ENCODE measurements at places on chromosomes 4 and X.

GRCh38 chr4:87322754-87323153 lies at the start of gene HSD17B13:
HSD17B13 (minus strand) TSS chr4:87322882; CDS start chr4:87322841, 41 bp downstream.
- DNase-seq: no peak

DNA sequence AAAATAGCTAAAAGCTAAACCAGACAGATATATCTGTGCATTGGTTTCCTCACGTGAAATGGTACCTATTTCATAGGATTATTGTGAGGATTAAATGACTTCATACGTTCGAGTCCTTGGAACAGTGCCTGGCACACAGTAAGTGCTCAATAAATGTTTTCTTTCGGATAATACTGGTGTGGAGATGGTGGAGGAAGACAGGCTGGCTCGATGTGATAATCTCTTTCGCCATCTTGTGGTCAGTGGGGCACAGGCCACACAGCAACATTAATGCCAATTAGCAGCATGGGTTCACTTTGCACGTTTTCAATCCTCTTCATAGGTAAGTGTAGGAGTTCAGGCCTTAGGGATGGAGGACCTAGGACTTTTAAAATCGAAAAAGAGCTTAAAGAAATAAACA lies 9.3 kb downstream of the PAGE4 start:
- no peak for DNase-seq

- no peak for DNase-seq
These were observed 540.5 kb upstream of the BOD1L1 start for GRCh38 chr4:14167876-14168510.

DNA sequence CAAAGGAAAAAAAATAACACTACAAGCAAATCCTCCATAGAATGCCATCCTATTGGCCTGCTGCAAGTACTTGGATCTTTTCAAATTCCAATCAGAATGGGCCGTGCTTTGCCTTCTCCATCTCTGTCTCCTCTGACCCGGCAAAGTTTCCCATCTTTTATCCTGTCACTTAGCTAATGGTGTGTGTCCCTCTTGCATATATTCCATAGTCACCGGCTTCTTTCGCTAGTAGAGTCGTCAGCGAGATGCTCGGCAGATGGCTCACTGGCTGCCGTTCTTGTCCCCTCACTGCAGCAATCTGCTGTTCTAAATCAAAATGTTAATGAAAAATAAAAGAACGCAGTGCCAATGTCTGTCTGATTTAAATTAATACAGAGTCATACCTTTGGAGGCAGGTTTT lies 22.1 kb downstream of the GRIA3 start:
- DNase-seq: no peak

DNA sequence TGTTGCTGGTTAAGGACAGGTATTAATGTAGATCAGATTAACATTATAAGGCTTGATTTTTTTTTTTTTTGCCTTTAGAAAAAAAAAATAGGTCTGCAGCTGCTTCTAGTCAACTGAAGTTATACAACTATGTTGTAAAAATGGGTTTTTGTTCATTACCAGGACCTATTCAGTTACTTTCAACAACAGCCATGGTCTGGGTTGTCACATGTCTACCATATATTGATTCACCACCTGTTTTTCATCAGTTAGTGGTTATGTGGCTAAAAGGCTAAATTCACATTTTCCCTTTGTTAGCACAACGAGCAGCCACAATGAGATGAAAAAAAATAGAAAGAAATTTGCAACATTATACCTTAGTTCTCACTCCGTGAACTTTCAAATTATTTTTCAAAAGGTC lies 45.5 kb downstream of the GLRB start:
- DNase-seq: no peak

DNA sequence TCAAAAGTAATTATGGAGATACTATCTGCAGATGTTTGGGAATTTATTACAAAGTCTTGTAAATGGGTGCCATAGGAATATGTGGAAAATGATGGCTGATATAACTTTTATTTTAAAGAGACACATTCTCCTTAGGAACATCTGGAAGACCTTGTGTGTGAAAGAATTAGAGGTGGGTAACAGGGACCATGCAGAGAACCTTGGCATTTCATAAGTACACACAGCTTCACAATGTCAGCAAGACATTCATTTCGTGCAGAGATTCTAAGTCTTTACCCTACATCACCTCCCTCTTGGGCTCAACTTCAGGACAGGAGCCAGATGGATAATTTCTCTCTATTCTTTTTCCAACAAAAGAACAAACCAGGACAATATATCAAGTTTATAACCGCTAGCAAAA lies 458.1 kb upstream of the INTU start:
- DNase-seq: no peak

- DNase-seq: no peak
These were observed 241.1 kb upstream of the TLL1 start for GRCh38 chr4:165631912-165632311.

DNA sequence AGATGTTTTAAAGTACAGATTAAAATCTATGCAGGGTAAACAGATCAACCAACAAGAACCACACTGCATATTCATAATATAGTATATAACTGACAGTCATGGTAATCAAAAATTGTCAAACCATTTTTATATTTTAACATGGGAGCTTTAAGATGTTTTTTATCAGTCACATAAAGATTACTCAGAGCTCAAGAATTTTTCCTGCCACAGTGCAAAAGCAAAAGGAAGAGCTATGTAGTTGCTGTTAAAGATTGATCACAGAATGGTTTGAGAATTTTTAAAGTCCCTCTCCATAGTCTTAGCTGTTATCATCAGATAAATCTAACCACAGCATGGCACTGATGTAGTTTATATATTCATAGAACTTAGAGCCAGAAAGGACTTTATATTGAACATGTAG lies 8.5 kb downstream of the RAB9B start:
- DNase-seq: no peak

DNA sequence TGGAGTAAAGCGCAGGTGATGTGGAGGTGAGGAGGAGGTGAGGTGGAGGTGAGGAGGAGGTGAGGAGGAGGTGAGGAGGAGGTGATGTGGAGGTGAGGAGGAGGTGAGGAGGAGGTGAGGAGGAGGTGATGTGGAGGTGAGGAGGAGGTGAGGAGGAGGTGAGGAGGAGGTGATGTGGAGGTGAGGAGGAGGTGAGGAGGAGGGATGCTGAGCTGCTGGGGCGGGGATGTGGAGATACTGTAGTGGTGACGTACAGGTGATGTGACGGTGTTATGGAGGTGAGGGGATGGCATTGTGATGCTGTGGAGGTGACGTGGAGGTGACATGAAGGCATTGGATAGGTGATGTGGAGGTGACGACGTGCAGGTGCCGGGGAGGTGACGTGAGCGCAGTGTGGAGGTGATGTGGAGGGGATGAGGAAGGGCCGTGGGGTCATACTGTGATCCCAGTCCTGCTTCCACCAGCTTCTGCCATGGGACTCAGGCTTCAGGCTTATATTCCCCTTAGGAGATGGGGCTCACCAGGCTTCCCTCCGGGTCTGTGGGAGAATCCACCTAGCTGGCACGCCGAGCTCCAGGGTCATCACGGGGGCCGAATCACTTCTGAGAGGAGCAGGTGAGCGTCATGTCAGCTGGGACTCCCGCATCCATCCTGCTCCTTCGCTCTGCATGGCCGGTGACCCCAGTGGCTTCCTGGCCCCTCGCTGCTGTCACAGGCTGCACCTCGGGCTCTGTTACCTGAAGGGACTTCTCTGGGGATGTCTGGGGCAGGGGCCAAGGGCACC lies 47.9 kb upstream of the GRPEL1 start:
- no peak for DNase-seq

DNA sequence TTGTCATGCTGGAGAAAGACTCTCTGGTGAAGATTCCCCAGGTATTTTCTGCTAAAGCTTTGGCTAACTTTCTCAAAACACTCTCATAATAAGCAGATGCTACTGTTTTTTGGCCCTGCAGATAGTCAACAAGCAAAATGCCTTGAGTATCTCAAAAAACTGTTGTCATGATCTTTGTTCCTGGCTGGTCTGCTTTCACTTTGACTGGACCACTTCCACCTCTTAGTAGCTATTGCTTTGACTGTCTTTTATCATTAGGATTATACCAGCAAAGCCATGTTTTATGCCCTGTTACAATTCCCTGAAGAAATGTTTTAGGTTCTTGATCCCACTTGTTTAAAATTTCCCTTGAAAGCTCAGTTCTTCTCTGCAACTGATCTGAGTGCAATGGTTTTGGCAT lies 231.5 kb downstream of the SLC7A11 start:
- no peak for DNase-seq

- DNase-seq: no peak
These were observed 245.4 kb downstream of the FBXW7 start for GRCh38 chr4:152290366-152290921.

DNA sequence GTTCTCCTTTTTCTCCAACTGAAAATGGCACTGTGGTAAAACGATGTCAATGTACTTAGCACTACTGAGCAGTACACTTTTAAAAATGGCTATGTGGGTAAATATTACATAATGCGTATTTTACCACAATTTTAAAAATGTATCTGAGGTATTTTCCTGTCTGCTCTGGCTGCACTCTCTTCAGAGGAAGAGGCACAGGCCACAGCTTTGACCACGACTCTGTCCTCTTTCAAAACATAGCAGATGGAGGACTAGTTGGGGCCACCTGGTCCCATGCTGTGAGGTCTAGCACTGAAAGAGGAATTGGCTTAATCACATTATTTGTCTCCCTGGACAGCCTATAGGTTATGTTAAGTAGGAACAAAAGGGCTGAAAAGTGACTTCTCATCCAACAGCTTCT lies 5.2 kb downstream of the KCNE5 start:
- DNase-seq: no peak

DNA sequence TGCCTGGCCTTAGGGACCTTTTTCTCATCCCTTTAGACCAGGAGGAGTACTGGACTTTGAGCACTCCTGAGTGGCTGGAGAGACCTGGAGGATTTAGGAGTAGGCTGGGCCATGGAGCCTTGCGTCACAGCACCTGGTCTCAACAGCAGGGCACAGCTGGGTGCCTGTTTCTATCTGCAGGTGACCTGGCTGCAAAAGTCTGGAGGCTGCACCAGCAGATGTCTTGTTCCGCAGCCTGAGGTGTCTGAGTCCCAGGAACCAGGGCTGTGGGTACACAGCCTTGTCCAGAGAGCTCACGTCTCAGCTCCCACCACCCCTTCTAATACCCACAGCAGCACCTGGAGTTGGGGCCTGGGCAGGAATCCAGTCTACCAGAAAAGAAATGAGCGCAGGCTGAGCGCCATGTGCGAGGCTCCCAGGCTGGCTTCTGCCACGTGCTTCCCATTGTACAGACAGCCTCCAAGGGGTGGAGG lies 5.0 kb upstream of the NSD2 start:
- no peak for DNase-seq

- DNase-seq: no peak
These were observed 48.4 kb downstream of the ATP8A1 start for GRCh38 chr4:42608551-42608950.

- DNase-seq: no peak
These were observed 53.7 kb downstream of the C4orf46 start for GRCh38 chr4:158617956-158618355.

GRCh38 chr4:177802661-177803060 lies 360.4 kb upstream of the AGA start:
- no peak for DNase-seq

- DNase-seq: no peak
These were observed 23.1 kb downstream of the ACSL1 start for GRCh38 chr4:184802697-184803015.

DNA sequence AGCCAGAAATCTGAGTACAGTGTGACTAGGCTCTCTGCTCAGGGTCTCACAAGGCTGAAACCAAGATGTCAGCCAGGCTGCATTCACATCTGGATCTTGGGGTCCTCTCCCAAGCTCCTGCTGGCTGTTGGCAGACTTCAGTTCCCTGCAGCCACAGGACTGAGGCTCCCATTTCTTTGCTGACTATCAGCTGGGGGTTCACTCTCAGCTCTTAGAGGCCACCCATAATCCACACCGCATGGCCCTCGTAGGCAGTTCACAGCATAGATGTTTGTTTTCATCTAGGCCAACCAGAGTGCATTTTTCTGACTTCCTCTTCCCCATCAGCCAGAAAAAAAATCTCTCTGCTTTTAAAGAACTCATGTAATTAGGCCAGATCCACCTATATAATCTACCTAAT lies 8.2 kb upstream of the WDR44 start:
- DNase-seq: no peak

DNA sequence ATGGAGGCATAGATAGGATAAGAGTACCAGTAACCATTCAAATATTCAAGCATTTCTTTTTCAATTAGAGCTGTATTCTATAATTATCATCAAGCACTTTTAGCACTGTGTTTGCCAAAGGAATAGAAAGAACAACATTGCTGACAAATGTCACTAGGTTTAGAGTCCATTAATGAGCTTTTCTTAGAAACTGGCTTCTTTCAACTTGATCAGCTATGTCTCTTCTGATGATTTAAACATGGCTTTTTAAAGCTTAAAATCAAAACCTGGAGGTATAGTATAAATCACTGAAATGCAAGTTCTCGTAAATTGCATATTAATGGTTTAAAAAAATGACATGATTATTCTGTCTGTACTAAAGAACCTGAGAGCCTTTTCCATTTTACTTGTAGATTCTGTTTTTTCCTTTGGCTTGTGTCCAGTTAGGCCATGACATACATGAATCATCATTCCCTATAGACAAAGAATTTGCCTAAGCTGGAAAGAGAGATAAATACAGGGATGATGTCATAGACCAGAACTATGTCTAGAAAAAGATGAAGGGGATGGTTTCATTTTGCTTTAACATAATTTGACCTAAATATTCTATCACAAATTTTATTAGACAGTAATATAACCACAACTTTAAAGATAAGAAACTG lies 340.1 kb upstream of the CTSO start:
- no peak for DNase-seq

DNA sequence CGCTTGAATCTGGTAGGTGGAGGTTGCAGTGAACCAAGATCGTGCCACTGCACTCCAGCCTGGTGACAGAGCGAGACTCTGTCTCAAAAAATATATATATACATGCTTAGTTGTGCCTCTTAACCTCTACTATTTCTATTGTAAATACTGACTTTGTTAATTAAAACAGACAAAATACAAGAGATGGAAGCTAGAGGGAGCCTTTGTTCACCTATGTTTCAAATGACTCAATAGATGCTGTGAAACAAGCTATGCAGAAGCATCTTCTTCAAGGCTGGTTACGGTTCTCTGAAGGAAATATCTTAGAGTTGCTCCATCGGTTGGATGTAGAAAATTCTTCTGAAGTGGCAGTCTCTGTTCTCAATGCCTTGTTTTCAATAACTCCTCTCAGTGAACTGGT lies 6.2 kb downstream of the NCAPG start:
- no peak for DNase-seq

DNA sequence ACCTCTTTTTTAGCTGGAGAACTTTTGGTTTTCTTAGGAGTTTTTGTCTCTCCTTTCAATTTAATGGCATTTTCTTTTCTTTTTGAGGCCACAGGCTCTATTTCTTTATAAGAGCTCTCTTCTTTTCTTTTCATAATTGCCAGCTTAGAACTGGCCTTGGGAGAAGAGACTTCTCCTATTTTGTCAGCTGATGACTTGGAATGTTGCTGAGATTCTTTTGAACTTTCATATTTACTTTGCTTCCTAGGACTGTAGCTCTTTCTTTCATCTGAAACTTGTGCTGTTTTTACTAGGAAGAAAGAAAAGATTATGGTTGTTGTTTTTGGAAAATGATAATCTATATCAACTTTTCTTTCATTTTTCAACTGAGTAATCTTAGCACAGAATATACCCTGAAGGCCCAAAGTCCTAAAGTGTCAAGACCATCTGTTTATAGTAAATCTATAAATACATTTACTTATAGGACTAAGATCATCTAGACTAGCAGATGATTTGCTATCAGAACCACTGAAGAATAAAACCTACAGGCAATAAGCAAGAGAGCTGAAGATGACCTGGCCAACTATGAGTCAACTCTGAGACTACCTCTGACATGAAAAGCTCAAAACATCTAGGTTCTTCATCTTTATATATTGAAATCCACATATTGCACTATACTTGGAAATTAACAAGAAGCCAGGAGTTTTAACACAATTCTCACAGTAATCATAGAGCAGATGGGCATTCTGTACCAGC lies 45.6 kb downstream of the RFC1 start:
- no peak for DNase-seq

Data from vagina (tissue), 2 donors.